Calu3 (cell line): ENCODE measurements at places on chromosomes 1 and 21. TPM values are rescaled to one million over a fixed set of nuclear protein-coding genes. Genes with fewer than 3 reads are reported as not detected.

The VWA1 gene
- 78.7 and 78.9 TPM in 2 replicates for total RNA-seq

The FGR gene
- not detected in 2 replicates for total RNA-seq

DNA sequence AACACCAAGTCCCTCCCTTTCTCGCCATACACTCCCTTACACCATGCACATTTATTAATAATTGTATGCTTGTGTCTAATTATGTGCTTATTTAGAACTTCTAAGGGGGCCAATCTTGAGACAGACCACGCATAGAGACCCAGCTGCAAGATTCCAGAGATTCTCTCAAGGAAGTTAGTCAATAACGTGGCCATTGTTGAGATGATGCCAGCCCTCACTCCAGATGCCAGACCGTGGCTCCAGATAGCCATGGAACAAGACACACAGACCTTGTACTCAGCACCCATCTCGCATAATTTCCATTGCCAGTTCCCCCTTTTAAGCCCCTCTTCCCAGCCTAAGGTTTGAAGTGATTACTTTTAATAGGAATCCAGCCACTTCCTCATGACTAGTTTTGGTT lies 62.4 kb downstream of the DIRAS3 start:
- no peak for DNase-seq
- H3K27ac ChIP-seq, result no peak overlapping the region
- H3K27me3 ChIP-seq, result no peaks in the 10 kb centered on the region
- H3K4me1 ChIP-seq, result no peaks in the 10 kb centered on the region
- H3K36me3 ChIP-seq, result no peaks in the 10 kb centered on the region

DNA sequence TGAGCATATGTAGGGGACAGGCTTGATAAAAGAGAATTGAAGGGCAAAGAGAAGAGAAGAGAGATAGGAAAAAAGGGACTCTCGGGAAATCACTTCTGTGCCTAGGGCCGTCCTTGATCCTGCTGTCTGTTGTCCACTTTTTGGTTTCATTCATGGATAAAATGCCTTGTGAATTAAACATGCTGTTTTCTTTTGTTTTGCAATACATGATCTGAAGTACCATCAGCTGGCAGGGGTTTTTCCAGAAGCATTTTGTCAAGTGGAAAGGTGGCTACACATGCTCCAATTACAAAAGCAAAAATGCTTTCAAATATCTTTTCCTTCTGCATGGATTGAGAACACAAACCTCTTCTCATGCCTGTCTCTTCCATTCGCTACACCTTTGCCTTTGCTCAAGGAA lies 361.7 kb downstream of the PDE4B start:
- H3K4me1 ChIP-seq, result no peaks in the 10 kb centered on the region
- peaks cover 24% of the 10 kb centered on the region for H3K27me3 ChIP-seq
- DNase-seq, result no peak
- no peak overlapping the region for H3K27ac ChIP-seq
- H3K36me3 ChIP-seq, result no peaks in the 10 kb centered on the region
- H3K4me3 ChIP-seq, result no peak overlapping the region

- H3K36me3 ChIP-seq, result no peaks in the 10 kb centered on the region
- DNase-seq, result no peak
- peaks cover 7% of the 10 kb centered on the region for H3K4me1 ChIP-seq
- no peak overlapping the region for H3K27ac ChIP-seq
These were observed 61.7 kb downstream of the CASQ2 start for GRCh38 chr1:115706587-115707425.

DNA sequence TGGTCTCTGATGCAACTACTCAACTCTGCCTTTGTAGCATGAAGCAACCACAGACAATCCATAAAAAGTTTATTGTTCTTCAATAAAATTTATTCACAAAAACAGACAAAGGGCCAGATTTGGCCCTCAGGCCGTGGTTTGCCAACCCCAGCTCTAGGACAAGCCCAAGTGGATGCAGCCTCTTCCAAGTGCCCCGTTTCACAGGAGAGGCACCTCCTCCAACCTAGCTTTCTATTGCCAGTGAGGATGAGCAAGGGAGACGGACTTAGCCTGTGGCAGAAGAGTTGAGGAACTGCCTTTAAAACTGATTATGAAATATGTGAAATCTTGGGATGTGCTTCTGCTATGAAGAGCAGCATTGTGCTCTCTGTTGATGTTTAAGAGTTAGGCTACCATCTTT lies 105.4 kb downstream of the PSMG1 start:
- peaks cover 27% of the 10 kb centered on the region for H3K27me3 ChIP-seq
- no peaks in the 10 kb centered on the region for H3K36me3 ChIP-seq

- H3K4me1 ChIP-seq, result peaks cover 17% of the 10 kb centered on the region
- no peak overlapping the region for H3K27ac ChIP-seq
- no peaks in the 10 kb centered on the region for H3K27me3 ChIP-seq
- H3K4me3 ChIP-seq, result no peak overlapping the region
These were observed 46.9 kb downstream of the CD34 start for GRCh38 chr1:207863893-207864535.

DNA sequence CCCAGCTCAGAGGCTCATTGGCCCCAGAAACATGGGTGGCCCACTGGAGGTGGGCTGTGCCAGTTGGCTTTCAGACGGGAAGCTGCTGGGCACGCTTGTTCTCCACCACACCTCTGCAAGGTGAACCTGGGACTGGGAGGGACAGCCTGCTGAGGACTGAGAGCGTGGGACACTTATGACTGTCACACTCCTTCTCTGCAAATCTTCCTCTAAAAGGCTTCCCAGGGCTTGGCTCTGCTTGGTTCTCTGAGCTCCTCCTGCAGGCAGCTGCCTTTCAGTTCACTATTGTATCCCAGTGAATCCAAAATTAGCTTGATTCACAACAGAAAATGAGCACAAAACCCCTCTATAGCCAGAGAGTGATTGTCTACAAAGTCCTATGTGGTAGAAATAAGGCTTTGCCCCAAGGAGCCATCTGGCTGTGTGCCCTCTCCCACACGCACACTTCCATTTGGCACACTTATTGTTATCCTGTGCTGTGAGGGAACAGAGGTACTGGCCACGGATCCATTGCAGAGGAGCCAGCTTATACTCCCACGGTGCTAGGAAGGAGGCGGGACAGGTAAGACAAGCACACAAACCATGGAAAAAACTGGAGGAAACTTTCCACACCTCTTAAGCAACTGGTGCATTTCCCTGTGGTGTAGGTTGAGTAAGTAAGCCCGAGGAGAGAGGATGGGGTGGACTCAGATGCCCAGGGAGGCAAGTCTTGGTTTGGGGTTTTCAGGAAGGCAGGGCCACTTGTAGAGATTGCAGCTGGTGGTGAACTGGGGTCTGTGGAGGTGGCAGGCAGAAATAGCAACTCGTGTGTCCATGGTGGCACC lies 18.9 kb upstream of the BTG2 start:
- peaks cover 14% of the 10 kb centered on the region for H3K27me3 ChIP-seq
- peaks cover 13% of the 10 kb centered on the region for H3K36me3 ChIP-seq
- H3K4me3 ChIP-seq, result no peak overlapping the region
- no peak for DNase-seq
- H3K27ac ChIP-seq, result no peak overlapping the region
- peaks cover 27% of the 10 kb centered on the region for H3K4me1 ChIP-seq

DNA sequence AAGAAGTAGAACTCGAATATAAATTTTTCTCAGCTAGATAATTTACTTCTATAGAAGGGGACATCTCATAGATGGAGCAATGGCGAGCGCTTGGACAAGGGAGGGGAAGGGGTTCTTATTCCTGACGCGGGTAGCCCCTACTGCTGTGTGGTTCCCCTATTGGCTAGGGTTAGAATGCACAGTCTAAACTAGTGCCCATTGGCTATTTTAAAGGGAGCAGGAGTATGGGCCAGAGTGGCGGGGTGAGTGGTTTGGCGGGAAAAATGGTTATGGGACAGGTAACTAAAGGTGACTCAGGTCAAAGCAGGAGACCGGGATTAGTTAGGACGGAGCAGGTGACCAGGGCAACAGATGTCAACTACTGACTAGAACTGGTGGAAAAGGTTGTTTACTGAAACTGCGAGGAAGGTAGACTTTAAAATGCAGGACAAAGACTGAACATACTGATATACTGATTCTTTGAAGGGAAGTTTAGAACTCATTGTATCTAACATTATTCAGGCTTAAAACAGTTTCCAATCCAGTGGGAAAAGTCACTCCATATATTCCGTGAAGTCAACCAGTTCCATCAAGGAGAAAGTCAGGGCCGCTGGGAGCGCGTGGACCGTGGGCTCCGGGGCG lies 940 bp upstream of the ATAD3A start:
- peak; percentile 25 for DNase-seq
- H3K36me3 ChIP-seq, result peaks cover 32% of the 10 kb centered on the region
- peak overlapping the region; percentile 78 for H3K4me3 ChIP-seq

DNA sequence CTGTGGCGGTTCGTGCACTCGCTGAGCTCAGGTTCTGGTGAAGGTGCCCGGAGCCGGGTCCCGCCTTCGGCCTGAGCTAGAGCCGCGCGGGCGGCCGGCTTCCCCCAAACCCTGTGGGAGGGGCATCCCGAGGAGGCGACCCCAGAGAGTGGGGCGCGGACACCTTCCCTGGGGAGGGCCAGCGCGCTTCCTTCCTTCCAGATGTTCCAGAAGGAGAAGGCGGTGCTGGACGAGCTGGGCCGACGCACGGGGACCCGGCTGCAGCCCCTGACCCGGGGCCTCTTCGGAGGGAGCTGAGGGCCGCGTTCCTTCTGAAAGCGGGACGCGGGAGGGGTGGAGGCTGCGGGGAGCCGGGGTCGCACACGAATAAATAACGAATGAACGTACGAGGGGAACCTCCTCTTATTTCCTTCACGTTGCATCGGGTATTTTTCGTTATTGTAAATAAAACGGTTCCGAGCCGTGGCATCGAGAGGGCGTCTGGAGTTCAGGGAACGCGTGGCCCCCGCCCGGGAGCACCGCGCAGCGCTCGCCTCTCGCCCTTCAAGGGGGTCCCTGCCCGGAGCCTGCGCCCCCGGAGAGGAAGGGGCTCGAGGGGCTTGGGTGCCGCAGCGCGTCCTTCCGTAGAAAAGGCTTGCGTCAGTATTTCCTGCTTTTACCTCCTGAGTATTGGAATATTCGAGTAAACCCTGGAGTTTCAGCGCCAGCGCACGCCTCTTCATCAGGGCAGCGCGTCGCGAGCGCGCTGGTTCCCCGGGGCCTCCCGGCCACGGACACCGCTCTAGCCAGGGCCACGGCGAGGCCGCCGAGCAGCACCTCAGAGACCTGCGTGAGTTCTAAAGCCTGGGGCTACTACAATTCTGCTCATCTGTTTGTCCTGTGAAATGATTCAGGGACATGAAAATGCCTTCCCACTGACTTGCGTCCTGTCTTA lies 11.5 kb downstream of the YBEY start:
- no peak overlapping the region for H3K27ac ChIP-seq
- H3K4me3 ChIP-seq, result peak overlapping the region; percentile 39
- DNase-seq, result no peak
- no peaks in the 10 kb centered on the region for H3K4me1 ChIP-seq
- peaks cover 32% of the 10 kb centered on the region for H3K36me3 ChIP-seq

DNA sequence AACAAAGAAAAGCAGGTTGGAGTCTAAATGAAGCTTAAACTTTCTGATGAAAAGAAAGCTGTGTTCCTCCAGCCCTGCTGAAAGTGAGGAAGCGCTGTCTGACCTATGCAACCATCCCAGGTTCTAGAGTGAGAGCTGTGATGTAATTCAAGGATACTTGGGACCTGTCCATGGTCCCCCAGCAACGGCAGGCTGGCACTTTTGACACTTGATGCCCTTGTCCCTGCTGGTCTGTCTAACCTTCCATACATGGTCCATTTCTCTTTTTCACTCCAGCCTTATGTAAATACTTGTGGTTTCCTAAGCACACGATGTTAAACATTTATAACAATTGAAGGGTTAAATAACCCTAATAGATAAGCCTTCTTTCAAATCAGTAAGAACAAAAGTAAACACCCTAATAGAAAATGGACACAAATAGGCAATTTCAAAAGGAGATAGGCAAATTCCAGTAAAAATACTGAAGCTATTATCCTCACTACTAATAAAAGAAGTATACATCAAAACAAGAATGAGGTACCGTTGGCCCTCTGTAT lies 17.7 kb upstream of the KDM4A start:
- no peak overlapping the region for H3K4me3 ChIP-seq
- DNase-seq, result no peak
- H3K36me3 ChIP-seq, result peaks cover 24% of the 10 kb centered on the region
- no peak overlapping the region for H3K27ac ChIP-seq
- H3K4me1 ChIP-seq, result no peaks in the 10 kb centered on the region

DNA sequence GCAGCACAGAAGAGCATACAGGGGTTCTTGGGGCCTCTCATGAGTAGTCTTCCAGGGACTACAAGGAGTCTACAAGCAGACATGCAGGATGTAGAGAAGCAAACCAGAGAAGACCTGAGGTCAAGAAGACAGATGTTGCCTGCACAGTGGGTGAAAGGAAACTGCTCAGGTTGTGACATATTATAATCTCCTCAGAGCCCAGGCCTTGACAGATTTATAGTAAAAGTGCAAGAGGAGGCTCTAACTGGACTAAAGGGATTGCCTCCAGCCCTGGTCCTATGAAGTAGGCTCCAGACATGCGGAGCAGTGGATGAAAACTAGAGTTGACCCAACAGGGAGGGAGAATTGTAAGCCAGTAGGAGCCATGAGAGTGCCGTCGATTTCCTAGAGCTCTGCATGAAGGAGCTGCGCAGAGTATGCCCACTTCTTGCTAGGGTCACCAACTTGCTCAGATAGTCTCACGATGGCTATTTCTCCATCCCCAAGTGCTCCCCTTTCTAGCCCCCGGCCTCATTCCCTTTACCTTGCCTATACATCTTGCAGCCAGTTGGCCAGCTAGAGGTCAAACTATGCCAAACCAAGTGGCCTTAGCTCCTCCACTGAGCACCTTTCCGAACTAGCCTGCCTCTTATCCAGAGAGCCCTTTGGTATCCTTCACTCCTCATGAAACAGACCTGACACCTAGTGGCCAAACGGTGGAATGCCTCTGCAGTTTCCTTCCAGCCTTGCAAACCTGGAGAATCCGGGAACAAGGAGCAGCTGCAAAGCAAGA lies 36.2 kb upstream of the IPO9 start:
- peaks cover 10% of the 10 kb centered on the region for H3K4me1 ChIP-seq
- H3K27ac ChIP-seq, result no peak overlapping the region
- H3K36me3 ChIP-seq, result no peaks in the 10 kb centered on the region
- DNase-seq, result peak; percentile 85
- no peak overlapping the region for H3K4me3 ChIP-seq

DNA sequence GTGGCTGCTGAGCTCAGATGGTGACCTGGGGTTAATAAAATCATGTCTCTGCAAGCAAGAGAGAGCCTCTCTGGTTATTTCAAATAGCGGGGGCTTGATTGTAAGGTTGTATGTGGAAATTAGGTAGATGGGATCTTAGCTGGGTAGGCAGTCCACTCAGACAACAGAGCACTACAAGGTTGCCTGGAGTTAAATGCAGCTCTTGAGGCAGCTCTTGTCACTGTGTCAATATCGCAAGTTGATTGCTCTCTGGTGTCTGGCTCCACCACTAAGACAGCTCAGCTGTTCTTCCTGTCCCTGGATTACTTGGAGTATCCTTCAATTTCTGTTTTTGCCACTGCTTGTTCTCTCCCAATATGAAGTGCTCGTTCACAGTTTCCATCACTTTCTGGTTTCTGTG lies 93.8 kb downstream of the C21orf91 start:
- no peak for DNase-seq
- H3K27me3 ChIP-seq, result no peaks in the 10 kb centered on the region

- H3K27ac ChIP-seq, result no peak overlapping the region
- no peak overlapping the region for H3K4me3 ChIP-seq
- no peaks in the 10 kb centered on the region for H3K36me3 ChIP-seq
- no peaks in the 10 kb centered on the region for H3K4me1 ChIP-seq
These were observed 61.4 kb downstream of the DAB1 start for GRCh38 chr1:57362480-57362879.
